ENCODE measurements at places on chromosomes 1 and 21.

GRCh38 chr1:229153955-229154548 lies 116.9 kb upstream of the RAB4A start:
- no peak for DNase-seq

DNA sequence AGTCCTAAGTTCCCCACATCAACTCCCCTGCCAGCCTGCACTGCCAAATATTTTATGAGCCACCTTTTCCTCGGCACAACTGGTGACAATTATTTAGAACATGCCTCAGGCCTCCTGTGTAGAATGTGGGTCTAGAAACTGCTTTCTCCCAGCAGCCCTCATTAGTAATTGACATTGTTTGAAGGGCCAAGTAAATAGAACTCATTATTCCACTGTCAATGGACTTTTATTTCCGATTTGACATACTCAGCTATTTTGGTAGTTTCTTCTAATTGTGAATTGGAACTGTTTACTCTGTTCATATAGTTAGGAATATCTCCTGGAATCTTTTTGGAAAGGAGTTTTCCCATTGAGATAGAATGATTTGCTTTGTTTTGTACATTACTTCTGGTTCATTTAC lies 168.8 kb upstream of the L1TD1 start:
- DNase-seq, result no peak

DNA sequence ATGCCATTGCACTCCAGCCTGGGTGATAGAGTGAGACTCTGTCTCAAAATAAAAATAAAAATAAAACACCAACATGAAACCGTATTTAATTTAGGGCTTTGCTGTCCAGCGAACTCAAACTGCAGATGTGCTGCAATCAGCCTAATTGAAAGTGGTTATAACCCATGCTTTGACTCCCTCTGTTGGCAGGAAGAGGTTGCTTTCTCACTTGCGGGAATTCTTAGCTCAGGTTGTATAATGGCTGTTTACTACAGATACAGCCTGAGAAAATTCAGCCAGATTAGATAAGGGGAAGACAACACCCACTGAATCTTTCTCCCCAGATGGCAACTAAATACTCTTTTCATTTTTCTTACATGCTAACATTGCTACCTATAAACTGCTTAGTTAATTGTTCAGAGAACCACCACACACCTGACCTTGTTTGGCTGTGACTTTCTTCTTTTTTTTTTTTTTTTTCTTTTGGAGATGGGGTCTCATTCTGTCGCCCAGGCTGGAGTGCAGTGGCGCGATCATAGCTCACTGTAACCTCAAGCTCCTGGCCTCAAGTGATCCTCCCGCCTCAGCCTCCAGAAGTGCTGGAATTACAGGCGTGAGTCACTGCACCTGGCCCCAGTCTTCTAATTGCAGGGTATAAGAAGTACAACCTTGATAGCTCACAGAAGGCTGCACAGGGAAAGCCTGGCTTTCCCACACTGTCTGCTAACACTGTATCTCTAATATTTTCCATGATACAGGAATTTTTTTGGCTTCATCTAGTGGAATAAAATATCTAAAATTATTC lies 34.6 kb downstream of the DNTTIP2 start:
- peak; percentile 67 for DNase-seq

DNA sequence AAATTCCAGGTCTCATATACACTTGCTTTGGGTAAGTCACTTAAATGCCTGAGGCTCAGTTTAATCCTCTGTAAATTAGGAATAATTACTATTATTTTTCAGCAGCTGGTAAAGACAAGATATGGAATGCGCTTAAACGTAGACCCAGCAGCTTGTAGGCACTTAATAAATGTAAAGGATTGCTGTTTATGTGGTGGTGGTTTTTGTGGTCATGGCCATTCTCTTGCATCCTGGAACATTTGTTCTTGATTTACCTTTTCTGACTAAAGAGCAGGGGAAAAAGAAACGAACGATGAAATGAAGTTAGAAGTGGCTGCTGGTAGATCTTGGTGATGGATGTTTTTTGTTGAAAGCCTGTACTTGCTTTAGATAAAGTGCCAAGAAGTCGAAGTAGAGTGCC lies 195.0 kb upstream of the FOXD3 start:
- DNase-seq, result no peak

DNA sequence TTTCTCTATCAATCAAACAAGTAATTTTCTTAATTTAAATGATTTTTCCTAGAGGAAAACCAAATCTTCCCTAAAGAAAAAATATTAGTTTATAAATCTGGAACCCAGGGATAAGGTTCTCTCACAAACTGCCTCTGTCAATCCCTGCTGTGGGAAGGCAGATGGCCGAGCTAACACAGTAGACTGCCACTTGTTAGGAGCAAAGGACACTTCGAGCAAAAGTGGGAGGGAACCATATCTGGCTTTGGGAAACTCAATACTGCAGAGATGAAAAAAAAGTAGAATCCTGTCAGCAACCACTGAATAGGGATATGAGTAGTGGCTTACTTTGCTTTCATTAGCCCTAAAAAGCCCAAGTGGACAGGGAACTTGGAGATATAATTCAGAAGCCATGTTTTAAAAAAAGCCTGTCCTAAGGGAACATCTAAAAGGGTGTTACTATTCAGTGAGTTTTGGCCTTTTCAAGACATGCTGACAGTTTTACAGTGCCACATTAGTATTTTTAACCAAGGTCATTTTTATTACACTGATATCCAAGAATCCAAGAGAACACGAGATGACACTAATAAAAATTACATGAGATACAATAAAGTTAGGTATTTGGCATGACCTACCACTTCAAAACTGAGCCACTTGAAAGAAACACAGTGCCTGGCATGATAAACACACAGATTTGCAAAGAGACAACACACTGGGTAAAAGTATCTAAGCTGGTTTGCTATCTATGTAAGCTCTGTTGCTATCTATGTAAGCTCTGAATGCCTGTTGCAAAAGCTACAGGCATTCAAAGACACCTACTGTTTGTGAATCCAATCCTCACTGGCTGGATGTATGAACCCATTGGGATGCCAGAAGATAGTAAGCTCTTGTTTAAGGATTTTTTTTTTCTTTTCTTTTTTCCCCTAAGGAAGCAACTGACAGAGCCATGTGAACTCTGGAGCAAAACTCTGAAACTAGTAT lies 21.4 kb downstream of the TEX38 start:
- DNase-seq, result no peak

GRCh38 chr1:4101459-4102161 lies 201.5 kb upstream of the C1orf174 start:
- DNase-seq, result no peak

DNA sequence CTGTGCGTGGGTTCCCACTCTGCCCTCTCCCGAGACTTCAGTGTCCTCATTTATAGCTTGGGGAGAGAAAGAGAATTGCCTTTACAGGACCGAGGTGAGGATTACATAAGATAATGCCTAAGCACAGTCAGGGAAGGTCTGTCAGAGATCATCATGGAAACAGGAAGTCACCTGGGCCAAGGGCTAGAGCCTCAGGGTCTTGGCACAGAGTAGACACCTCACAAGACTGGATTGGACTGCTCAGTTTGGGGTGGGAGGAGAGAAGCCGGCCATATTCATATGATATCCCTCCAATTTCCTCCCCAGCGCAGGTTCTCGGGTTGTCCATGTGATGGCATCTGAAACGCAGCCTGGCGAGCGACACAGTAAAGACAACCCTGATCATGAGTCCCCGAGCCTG lies 3.8 kb downstream of the CNR2 start:
- DNase-seq, result no peak

GRCh38 chr1:86000601-86001000 lies 156.0 kb downstream of the COL24A1 start:
- DNase-seq, result no peak

DNA sequence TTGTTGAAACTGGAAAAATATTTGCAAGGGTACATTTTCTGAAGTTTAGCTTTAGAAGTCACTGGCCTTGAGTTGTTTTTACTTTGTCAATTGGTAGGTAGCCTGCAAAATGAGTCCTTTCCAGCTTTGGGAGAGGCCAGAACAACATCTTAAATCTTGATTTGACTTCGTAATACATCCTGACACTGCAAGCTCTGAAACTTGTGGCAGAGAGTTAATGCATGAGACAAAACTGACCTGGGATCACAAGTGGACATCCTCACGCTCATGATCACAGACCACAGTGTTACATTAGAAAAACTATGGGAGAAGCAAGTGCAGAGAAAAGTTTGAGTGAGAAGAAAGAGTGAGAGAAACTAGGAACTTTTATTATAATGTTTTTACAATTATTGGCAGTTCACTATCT lies 550.9 kb downstream of the USP25 start:
- no peak for DNase-seq

DNA sequence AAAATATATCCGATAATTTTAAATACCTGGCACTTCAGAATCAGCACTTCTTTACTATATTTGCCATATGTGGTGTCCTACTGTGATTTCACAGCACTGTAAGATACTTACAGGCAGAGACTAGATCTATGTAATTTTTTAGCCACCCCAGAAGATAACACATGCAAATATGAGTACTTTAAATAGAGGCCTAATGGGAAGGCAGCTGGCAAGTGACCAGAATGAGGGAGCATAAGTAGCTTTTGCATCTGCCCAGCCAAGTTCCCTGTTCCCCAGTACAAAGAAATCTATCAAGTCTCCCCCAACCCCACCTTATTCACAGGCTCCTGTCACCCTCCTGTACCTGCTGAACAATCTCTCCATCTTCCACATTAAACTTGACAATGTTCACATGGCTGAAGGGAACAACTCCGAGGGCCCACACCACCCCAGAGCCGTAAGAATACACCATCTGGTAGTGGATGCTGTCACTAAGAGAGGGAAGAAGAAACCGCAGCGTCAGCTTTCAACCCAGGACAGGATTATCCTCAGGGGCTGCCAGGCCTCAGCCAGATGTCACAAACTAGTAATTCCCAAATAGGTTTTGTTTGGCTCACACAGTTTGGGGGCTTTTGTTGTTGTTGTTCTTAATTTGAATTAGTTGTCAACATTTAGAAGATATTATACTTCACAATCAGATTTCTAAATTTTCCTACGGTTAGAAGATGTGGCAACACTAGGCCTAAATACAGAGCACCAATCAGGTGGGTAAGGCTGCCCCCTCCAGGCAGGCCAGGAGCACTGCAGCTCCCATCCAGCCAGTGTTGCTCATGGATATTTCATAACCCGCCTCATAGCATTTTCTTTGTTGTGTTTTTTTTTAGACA lies 10.4 kb downstream of the EMC1 start:
- DNase-seq, result peak; percentile 39

DNA sequence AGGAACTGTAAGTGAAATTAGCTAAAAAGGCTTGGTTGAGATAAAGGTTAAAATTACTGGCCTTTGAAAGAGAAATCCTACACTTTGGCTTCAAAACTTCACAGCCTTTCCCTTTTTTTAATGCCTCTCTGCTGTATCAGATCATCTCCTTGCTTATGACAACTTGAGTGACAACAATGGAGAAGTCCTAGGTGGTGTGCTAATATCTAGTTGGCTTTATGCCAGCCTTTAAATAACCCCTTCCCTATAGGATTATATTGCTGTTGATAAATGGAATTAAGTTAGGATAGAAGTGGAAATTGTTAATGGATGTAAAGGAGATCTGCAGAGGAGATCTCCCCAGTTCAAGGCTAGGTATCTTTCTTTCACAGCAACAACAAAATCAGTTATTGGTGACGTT lies 130.2 kb upstream of the ATP1B1 start:
- DNase-seq, result no peak

DNA sequence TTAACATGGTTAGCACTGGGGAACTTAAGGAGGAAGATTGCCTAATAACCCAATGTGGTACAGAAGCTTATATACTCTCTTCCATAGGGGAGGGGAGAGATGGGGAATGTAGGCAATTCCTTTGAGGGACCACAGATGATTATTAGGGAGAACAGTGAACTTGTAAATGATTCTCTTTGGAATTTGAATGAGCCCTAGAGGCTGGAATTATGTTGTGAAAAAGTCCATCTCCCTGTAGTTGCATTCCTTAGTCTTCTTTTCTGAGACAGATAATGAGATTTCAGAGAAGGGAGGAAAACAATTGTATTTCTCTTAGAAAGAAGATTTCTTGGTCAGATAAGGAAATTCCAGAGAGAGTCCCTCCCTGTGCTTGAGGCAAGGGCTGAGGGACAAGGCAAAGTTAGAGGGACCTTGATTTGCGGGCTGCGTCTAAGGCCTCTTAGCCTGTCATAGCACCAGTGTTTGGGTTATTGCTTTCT lies 89.0 kb upstream of the HMCN1 start:
- no peak for DNase-seq

DNA sequence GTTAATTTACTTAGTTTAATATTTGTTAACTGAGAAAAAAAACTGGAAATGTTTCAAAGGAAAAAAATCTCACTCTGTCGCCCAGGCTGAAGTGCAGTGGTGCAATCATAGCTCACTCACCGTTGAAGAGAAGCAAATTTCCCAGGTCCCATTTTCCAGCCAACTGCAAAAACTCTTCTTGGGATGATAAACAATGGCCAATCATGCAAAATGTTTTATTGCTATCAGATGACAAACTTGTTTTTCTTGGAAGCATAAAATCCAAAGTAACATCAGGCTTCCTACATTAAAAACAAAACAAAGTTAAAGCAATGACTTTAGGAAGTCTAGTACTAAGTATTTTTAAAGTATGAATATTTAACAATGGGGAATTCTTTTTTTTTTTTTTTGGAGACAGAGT lies 84.9 kb downstream of the LYST start:
- no peak for DNase-seq

- DNase-seq, result no peak
Observed at GRCh38 chr1:201552941-201553351, 14.0 kb downstream of the NAV1 start.

- no peak for DNase-seq
Observed at GRCh38 chr1:232223183-232223708, 406.7 kb downstream of the SIPA1L2 start.

DNA sequence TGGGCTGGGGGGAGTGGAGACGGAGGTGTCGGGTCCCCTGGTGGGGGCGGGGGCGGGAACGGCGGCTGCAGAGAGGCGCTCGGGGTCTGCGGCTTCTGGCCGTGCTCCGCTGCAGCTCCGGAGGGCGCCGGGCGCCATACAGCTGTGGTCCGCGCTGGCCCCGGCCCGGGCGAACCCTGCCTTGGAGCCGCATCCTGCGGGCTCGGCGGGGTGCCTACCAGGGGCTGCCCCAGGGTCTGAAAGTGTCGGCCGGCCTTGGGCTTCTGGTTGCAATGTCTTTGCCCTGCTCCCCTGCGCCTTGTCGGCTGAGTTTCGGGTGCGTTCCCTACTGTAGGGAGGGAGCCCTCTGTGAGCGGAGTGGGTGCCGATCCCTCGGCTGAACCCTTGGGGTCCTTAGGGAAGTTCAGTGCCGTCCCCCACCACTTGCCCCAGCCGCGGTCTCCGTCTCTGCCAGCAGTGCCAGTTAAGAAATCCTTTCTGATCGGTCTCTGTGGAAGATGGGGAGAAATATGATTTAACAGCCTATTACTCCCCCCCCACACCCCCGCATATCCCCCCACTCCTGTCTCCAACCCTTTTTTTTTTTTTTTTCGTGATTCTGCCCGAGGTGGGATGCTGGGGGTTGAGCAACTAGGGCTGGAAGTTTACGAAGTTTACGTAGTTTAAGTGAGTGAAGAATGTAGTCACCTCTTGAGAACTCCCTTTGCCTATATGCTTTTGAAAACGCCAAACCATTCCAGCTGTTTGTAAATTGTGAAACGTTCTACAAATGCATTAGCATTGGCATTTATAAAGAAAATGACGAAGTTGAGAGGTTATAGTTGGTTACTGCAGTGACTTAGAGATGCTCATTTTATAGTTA lies 588 bp downstream of the NEXN start:
- DNase-seq, result peak; percentile 4

Measured in prostate gland (tissue), 2 donors.